ENCODE measurements at places on chromosomes 7 and 10.
A peak's percentile ranks its signal among the peaks of the same experiment; 100 is the strongest.

DNA sequence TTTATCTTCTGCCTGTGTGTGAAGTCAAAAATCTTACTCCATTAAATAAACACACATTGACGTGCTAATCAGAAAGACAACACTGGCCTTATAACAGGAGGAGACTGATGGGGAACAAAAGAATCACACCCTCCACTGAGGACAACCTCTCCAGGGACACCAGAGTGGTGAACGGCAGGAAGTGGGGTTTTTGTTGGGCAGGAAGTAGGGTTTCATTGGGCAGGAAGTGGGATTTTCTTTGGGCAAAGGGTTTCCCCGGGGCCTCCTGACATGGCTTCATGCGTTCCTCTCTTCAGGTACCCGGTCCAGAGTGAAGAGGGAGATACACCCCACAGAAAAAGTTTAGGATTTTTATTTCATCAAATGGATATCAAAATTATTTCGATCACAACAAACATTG, 30.6 kb downstream of the ADARB2 start:
- peak; percentile 2 for DNase-seq

DNA sequence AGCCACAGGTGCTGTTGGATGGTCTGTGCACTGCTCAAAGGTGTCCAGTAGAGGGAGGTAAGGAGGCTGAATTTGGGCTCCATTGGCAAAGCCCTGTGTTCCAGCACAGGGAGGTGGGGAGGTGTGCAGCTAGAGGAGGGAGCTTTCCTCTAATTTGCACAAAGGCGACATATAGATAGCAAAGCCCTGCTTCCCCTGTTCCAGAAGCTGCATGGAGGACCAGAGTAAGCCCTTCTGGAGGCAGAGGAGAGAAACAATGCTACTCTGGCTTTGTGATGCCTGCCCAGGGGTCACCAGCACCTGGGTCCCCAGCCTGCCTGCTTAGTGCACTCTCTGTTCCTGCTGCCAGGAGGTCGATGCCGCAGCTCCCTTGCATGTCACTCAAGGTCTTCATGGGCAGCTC, 3.4 kb upstream of the ARHGAP22 start:
- DNase-seq, result no peak

- no peak for DNase-seq
Measured at GRCh38 chr10:33117230-33117629, 159.2 kb upstream of the ITGB1 start.

- DNase-seq, result no peak
Measured at GRCh38 chr7:100372256-100372655, 1.0 kb upstream of the PILRA start.

- no peak for DNase-seq
Measured at GRCh38 chr7:48295296-48295971, 124.2 kb downstream of the ABCA13 start.

DNA sequence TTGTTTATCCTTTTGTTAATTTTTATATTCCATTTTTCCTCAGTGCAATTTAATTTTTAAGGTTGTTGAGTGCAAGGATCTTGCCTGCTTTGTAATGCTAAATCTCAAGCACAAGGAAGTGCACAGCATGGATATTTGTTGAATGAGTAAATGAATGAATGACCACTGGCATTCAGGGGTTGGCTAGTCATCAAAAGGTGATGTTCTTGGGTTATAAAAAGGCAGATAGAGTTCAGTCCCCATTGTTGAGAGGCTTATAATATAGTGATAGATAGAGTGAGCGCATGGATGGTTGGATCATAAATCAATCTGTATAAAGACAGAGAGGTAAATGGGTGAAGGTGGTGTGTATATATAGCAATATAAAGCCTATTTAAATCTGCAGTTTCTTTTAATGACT, 193.2 kb upstream of the KLF6 start:
- DNase-seq, result peak; percentile 4

DNA sequence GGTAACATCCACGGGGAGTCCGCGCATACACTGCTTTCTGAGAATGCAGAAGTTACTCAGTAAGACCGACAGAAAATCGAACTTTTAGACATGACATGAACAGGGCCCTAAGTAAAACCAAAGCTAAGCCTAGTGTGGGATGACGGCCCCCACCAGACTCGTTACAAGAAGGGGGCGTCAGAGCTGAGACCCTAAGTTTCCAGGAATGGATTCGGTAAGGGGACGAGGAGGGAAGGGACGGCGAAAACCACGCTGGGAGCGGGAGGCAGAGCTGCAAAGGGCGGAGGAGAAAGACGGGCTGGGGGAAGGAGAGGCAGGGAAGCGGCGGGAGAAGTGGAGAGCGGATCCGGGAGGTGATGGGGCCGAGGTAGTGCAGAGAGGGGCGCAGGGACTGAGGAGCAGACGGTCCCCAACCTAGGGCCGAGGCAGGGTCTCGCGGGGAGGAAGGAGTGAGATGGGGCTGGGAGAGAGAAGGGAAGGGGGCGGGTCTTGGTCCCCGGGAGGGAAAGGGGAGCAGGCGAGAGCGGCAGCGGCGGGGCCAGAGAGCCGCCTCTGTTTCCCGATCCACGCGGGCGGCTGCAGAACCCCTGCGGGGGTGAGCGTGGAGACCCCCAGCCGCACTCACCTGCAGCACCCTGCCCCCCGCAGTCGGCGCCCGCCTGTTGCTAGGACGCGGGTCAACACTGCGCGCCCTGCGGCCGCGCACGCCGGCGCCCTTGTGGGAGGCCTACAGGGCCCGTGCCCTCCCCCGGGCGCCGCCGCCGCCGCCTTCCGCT, 513 bp downstream of the ODAD2 start:
- no peak for DNase-seq
